Thoracic aorta (tissue), 2 donors: ENCODE measurements at places on chromosomes 7 and 10.

GRCh38 chr10:127947211-127947610, 40.3 kb downstream of the PTPRE start:
- no peak for DNase-seq

- DNase-seq = no peak
Observed at GRCh38 chr7:114806590-114807162, 115.2 kb upstream of the MDFIC start.

GRCh38 chr10:24467605-24468004, 256.1 kb downstream of the ARHGAP21 start:
- no peak for DNase-seq

- no peak for DNase-seq
Observed at GRCh38 chr10:114576132-114576487, 82.0 kb downstream of the ABLIM1 start.

DNA sequence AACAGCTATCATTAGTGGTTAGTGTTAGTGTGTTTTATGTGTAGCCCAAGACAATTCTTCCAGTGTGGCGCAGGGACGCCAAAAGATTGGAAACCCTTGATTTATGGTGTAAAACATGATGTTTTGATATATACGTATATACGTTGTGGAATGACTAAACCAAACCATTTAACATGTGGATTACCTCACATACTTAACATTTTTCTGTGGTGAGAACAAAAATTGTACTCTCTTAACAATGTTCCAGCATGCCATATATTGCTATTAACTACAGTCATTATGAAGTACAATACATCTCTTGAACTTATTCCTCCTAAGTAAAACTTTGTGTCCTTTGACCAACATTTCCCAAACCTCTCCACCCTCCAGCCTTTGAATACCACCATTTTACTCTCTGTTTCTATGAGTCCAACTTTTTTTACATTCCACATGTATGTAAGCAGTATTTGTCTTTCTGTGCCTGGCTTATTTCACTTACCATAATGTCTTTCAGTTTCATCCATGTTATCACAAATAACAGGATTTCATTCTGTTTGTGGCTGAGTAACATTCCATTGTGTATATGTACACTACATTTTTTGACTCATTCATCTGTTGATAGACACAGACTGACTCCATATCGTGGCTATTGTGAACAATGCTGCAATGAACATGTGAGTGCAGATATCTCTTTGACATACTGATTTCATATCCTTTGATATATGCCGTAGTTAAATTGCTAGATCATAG, 42.2 kb upstream of the MAGI2 start:
- no peak for DNase-seq

DNA sequence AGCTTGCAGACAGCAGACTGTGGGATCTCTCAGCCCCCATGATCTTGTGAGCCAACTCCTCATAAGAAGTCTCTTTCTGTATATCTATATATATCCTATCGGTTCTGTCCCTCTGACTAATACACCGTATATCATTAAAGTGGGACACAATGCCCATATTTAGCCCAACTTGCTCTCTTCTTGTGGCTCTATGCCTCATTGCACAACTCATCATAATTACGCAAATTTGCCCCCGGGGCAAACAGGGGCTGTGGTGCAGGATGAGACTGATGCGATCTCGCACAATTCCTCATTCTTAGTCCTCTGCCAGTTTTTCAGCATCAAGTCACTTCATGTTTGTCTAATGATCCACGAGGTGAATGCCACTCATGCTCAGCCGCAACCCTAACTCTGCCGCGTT, 183.2 kb downstream of the PRPF18 start:
- DNase-seq = no peak

GRCh38 chr7:4561795-4562194, 120.3 kb upstream of the FOXK1 start:
- no peak for DNase-seq

GRCh38 chr10:59864141-59864962, 42.0 kb downstream of the CCDC6 start:
- DNase-seq = no peak

DNA sequence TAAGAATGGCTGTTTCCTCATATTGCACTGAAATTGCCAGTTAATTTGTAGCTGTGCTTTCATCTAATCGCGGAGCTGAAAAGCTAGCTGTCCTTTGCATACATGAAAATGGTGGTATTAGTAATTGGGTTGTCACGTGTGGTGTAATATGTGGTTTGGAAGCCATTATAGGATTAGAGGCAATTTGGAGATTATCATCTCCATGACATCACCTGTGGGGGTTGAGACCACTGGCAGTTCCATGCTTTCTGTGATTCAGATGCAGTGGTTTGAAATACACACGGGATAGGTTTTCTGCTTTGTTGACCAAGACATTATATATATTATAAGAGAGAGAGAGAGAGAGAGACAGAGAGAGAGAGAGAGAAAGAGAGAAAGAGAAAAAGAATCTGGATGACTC, 180.8 kb downstream of the RAB11FIP2 start:
- no peak for DNase-seq

DNA sequence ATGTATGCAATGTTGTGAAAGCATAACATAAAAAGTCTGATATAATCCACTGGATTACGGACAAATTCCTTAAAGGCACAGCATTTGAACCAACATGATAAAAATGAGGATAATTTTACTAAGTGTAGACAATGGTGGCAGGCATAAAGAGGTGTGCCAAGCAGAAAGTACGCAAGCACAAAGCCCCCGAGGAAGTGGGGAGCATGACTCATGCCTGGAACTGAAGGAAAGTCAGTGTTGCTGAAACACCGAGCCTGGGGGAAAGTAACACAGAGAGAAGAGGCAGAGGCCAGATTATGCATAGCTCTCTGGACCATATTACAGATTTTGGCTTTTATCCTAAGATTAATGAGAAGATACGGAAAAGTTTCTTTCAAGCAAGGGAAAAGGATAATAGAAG, 490.0 kb upstream of the PHF14 start:
- DNase-seq = no peak

DNA sequence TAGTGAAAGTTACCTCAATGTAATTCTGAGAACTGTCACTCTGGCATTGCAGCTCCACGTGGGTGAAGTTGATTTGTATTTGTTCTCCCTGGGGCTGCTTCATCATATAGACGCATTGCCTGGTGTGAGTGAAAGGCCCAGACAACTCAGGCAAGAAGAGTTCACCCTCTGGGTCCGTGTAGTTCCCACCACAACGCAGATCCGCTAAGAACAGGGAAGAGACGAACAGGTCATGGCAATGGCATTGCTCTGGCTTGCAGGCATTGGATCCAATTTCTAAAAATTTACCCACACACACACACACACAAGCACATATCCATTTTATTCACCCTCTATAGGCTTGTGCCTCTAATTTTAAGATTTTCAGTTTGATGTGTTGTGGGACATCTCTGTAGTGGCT, 45.4 kb downstream of the CUBN start:
- DNase-seq = no peak

DNA sequence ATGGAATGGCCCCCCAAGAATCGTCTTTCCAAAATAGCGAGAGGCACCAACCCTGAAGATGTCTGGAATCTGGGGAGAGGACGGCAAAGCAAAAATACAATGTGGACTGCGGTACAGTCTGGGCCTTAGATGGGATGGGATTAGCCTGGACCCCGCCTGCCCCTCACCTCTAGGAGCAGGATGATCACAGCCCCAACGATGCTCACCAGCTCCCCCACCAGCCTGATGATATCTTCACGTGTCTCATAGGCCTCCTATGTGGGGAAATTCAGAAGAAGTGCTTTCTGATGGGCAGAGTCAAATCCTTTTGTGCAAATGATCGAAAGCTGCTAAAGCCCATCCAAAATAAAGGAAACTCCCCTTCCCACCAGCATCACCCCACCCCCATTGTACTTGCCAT, 18.2 kb downstream of the TRPV5 start:
- DNase-seq = no peak

- no peak for DNase-seq
Observed at GRCh38 chr10:11163780-11164550, 146.3 kb downstream of the CELF2 start.

DNA sequence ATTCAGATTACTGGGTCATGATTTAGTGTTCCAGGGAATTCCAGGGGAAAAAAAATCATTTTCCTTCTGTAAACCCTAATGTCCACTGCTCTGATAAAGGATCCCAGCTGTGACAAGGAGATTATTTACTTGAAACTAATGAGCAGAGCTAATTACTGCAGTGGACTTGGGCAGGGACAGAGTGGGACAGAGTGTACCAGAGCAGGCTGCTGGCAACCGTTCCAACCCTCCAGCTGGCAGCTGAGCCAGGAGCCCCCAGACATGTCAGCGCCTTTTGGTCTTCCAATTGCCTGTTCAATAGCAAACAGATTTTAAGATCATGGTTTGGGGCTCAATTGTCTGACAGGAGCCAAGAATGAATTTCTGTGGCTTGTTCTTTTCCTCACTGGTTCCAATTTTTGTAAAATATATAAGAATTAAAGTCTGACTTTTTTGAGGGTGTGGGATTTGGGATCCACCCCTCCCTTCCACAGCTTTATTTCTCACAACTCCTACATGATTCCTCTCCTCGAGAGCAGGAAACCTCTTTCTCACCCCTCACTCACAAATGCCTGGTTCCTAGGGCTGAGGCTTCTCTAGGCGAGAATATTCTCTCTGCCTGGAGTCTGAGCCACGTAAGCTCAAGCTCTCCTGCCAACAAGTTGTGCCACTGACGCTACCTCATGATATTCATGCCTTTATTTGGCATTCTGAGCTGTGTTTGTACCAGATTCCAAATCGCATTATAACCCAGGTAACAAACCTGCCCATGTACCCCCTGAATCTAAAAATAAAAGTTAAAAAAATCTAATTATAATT, 20.6 kb upstream of the FAM180A start:
- no peak for DNase-seq

- no peak for DNase-seq
Observed at GRCh38 chr10:102675011-102675665, 30.9 kb downstream of the TRIM8 start.

- no peak for DNase-seq
Observed at GRCh38 chr7:132262160-132262470, 314.2 kb downstream of the PLXNA4 start.

DNA sequence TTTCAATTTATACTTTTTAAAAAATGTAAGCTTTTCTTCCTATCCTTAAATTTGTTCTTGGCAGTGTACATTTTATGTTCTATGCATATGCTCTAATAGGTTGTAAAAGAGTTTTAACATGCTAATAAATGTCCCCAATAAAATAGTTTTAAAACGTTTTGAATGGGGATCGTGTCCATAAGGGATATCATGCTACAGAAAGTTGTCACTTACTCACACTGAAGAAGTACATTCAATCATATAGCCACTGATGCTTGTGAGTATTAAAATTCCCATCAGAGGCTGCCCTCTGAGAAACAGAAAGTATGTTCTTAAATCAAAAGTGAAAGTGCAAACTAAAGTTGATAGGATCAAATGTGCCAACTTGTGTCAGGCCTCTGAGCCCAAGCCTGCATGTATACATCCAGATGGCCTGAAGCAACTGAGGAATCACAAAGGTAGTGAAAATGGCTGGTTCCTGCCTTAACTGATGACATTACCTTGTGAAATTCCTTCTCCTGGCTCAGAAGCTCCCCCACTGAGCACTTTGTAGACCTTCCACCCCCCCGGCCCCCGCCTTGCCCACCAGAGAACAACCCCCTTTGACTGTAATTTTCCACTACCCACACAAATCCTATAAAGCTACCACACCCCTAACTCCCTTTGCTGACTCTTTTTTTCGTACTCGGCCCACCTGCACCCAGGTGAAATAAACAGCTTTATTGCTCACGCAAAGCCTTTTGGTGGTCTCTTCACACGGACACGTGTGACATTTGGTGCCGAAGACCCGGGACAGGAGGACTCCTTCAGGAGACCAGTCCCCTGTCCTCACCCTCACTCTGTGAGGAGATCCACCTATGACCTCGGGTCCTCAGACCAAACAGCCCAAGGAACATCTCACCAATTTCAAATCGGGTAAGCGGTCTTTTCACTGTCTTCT, 877 bp upstream of the NOD1 start:
- DNase-seq = no peak

DNA sequence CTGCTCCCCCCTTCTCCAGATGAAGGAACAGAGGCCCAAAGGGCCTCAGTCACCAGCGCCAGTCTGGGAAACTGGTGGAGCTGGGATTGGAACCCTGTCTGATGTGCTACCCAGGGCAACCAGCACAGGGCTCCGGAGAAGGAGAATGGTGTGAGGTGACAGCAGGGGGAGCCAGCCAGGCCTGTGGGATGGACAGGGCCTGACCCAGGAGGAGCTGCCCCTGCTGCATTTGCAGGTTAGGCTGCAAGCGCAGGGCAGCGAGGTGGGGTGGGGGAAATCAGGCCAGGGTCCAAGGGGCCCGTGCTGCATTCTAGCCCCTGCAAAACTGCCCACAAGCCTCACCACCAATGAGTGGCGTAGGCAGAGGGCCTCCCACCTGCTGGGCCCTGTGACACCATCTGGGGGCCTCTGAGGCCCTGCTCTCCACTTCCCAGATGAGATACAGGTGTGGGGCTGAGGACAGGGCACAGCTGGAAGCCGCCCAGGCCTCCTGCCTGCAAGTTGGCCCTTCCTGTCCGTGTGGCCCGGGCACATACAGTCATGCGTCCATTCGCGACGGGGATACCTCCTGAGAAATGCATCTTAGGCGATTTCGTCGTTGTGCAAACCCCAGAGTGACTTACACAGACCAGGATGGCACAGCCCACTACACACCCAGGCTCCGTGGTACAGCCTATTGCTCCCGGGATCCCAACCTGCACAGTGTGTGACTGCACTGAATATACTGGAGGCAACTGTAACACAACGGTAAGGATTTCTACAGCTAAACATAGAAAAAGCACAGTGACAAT, 45.3 kb downstream of the RASGEF1A start:
- no peak for DNase-seq

- no peak for DNase-seq
Observed at GRCh38 chr7:34761627-34762026, 103.6 kb downstream of the NPSR1 start.

GRCh38 chr10:68598978-68599770, 39.0 kb downstream of the TET1 start:
- DNase-seq = no peak

DNA sequence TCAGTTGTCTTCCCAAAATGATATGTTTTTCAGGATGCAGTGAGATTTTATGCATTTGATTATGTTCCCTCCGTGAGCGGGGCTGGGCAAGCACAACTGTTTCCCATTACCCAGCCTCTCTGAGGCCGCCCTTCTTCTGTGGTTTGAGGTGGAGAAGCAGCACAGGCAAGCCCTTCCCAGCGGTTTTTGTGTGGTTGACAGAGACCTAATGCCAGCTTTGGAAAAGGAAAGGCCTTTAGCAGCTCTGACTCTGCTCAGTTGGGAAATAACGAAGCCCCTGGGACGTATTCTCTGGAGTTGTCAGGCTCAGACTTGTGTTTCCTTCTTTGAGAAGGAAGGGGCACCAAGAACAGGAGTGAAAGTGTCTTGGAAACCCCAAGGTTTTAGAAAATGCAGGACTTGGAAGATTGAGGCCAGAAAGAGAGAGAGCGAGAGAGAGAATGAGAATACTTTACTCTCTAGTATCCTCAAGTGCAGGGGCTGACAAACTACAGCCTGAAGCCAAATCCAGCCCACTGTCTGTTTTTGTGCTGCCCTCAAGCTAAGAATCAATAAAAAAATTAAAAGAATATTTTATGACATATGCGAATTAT, 20.6 kb upstream of the PDCD4 start:
- no peak for DNase-seq

DNA sequence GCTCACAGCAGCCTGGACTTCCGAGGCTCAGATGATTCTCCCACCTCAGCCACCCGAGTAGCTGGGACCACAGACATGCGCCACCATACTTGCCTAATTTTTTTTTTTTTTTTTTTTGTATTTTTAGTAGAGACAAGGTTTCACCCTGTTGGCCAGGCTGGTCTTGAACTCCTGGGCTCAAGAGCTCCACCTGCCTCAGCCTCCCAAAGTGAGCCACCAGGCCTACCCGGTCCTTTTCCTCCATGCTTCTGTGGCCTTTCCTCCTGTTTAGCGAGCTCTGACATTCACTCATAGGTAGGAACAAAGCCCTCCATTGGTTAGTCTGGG, 50.1 kb upstream of the SRPK2 start:
- DNase-seq = no peak
